ENCODE measurements at places on chromosomes 4 and X.

DNA sequence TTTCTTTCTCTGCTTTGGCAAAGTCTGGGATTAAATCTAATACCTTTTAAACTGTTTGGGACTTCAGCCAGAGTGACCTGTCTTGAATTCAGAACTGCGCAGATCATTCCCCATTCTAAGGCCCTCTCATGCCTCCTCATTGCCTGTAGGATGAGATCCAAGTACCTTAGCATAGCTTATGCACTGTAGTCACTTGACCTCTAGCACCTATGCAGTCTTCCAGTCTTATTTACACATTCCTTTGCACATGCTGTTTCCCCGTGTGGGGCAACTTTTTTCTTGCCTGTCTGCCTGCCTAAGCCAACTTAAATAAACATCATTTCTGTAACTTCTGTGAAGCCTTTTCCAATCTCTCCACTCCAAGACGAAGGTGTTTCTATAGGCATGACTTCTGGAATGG is 68.4 kb downstream of the AR start:
- DNase-seq: no peak

DNA sequence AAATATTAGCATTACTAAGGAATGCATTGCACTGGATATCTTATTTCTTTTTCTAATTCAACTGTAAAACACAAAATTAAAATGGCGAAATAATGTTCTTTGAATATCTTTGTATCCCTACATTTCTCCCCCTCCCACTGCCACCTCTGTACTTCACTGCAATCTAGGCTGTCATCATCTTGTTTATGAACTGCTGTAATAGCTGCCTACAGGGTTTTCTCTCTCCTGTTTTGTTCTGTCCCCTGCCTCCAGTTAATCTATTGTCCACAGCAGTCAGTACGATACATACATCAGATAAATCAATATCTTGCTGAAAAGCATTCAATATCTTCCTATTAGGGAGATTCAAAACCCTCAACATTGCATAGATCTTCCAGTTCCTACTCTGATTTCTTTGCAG is 528.4 kb downstream of the KCNIP4 start:
- no peak for DNase-seq

DNA sequence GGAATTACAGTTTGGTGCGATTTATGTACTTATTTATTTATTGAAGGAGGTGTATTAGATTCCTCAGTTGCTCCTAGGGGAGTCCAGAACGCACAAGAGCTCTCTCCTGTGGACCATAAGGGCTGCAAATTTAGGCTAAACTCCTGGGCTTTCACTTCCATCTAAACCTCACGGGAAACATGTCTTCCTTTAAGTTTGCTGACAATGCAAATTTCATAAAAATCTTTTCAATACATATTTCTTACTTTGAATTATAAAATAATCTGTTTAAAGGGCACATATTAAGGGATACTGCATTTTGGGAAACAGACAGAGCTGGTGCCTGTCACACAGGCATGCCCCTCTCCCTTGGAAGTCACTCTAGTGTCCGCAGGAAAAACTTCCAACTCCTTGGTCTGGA is 438.0 kb upstream of the CPEB2 start:
- DNase-seq: no peak

DNA sequence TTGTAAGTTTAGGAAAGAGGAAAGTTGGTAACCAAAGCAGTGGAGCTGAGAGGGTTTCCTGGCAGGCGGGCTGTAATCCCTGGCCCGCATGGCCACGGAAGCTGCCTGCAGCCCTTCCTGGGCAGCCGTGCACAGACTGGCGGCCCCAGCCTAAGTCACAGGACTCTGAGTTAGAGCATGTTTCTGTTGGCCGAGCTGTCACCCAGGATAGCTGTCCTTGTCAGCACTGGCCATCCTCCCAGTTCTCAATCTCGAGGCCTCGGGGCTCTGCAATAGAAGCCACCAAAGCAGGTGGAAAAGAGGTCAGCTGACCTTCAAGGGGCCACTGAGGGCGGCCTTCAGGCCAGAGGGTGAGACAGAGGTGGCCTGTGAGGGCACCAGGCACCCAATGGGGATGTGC is 20.5 kb downstream of the PNMA6E start:
- no peak for DNase-seq

DNA sequence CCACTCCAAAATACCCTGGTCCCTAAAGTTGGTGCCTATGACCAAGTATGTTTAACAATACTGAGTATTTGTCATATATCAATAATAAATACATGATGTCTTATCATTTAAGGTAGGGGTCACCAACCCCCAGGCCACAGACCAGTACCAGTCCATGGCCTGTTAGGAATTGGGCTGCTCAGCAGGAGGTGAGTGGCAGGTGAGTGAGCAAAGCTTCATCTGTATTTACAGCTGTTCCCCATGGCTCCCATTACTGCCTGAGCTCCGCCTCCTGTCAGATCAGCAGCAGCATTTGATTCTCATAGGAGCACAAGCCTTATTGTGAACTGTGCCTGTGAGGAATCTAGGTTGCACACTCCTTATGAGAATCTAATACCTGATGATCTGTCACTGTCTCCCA is 126.2 kb downstream of the HNRNPD start:
- DNase-seq: no peak

- DNase-seq: no peak
These were observed 30.5 kb upstream of the ADGRG2 start for GRCh38 chrX:19152762-19153161.

GRCh38 chr4:54482529-54483200 is 175.1 kb upstream of the KIT start:
- no peak for DNase-seq

DNA sequence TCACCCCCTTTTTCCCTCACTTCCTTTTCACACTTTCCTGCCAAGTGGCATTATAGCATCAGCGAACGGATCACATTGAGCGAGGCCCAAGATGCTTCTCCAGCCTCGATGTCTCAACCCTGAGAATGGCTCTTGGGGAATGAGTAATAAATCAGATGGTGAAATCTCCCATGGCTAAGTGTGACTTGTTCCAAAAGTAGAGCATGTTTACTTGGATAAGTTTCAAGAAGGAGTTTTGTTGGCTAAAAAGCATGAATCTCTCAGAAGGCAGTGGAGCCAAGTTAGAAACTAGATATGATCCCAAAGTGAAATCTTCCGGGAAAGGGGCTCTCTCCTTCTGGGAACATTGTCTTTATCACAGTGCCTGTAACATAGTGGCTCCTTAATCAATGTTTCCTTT is 316.3 kb downstream of the CAMK2D start:
- DNase-seq: no peak

DNA sequence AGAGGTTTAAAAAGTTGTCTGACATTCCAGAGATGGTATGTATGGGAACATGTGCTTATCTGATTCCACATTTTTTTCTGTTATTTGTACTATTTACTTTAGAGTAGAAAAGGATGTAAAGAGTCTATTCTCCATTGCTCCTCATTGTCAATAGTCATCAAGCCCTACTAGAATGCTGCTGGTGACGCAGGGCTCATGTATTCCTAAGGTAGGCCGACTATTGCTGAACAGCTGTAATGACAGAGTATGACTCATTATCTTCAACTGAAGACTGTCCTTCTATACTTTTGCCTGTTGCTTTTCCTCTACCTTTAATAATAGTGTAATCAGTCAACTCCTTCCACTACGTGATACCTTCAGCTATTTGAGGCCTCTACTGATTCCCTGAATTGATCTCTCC is 509.1 kb upstream of the NR3C2 start:
- DNase-seq: no peak

- no peak for DNase-seq
These were observed 58.3 kb downstream of the TLR10 start for GRCh38 chr4:38724475-38724808.

DNA sequence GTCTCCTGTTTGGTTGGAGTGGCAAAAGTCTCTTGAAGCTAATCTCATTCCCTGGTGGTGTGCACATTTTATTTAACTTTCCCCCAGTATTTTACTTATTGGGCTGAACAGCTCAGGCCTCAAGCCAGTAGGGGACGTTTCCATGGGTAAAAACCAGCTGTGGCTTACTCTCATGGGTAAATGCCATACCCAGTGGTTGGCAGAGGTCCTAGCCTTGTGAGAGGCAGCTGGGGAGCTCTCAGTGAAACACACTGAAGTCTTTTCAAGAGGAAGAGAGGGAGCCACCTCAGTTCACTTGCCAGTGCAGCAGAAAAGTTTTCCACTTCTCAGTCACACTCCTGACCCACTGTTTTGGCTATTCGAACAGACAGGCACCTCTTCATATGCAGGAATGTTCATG is 1964.2 kb downstream of the ARAP2 start:
- no peak for DNase-seq

DNA sequence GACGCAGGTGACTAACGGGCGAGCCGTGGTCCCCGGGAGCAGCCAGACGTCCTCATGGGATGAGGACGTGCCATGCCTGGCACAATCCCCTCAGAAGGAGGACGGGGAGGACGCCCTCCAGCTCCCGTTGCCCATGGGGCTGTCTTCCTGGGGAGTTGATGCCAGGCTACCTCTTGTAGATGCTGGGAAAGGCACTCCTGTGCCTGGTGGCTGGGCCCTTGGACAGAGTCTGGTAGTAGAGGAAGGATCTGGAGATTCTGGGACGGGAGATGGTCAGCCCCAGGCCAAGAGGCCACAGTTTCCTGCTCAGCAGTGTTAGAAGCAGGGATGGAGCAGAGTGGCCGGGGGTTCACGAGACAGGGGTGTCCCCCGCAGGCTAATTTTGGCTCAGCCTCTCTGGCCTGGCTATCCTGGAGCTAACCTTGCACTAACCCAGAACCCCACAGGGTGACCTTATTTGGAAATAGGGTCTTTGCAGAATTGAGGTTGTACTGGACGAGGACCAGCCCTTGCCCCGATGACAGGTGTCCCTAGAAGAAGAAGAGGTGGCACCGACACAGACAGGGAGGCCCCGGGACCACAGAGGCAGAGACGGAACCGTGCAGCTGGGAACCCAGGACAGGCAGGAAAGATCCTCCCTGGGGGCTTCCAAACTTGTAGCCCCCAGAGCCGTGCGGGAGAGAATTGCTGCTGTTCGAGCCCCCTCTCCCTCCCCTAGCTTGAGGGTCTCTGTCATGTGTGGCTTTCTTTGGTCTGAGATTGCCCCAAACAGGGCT is 50.1 kb upstream of the ADRA2C start:
- no peak for DNase-seq

GRCh38 chr4:2459589-2460349 is 9.1 kb upstream of the RNF4 start:
- no peak for DNase-seq

DNA sequence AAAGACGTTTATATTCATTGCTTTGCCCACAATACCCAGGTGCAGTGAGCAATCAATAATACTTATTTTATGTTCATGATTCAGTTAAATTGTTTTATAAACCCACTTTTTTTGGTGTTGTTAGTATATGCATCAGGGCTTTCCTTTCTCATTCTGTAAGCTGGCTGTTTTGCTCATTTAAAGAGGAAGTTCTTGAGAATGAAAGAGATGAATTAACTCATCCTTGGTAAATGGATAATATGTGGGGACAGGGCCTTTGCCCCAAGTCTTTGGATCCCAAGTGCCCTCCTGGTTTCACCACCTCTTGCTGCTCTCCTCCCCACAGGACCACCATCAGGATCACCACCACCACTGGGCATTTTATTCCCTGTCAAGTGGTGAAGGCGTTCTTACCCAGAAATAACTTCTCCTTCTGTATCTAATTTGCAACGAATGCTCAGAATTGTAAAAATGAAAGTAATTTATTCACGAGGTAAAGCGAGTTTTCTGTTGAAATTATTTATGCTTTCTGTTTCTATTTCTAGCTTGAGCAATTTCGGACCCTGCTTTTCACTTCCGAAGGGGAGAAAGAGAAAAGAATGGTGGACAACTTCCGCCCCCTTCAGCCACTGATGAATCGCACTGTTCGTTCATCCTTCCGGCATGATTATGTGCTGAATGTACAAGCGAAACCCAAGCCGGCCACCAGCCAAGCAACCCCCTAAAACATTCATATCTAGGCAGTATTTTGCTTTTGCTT is 8.2 kb upstream of the ZRSR2 start:
- no peak for DNase-seq

DNA sequence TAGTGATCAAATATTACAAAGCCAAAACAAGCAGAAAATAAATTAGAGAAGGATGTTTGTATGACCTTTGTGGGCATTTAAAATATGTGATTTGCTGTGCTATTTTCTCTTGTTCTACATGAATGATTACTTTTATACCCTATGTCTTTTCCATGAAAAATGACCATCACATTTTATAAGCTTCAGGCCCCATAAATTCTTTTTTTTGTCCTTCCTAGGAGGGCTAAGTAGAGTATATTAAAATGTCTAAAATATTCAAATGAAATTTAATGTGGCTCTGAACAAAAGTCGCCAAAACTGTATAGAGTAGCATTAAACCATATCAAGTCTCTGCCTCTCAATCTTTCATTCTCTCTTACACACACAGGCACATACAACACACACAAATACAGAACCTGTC is 15.9 kb upstream of the EMCN start:
- no peak for DNase-seq

GRCh38 chr4:47915378-47915777 is 995 bp upstream of the NFXL1 start:
- no peak for DNase-seq

DNA sequence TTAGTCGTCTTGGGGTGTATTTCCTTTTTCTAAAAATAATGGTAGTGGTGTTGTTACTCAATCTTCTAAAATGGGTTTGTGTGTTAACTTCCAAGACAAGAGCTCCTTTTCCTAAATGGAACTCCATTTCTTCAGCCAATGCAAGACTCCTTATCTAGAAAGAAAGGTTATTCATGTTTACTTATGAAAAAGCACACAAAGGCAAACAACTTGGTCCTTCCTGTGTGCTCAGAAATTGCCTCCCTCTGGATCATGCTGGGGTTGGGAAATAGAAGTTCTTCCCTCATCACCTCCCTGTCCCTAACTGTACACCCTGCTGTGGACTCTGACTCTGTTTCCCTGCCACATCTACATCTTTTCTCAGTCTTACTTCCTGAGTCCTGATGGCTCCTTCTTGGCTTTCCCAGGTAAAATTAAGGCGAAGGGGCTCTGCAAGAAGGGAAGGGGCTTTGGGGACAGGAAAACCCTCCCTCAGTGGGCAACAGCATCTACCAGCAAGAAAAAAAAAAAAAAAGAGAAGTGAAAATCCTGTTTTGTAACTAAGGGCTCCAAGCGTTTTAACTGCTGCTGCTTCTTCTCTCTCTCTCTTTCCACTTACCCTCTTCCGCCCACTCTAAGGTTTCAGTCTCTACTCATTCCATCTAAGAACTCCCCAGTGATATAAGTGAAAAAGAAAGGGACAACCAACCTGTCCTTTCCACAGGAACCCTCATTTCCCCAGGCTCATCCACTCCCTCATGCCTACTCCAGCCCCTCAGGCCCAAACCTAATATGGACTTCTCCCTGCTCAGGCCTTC is 19.8 kb upstream of the TASL start:
- no peak for DNase-seq

DNA sequence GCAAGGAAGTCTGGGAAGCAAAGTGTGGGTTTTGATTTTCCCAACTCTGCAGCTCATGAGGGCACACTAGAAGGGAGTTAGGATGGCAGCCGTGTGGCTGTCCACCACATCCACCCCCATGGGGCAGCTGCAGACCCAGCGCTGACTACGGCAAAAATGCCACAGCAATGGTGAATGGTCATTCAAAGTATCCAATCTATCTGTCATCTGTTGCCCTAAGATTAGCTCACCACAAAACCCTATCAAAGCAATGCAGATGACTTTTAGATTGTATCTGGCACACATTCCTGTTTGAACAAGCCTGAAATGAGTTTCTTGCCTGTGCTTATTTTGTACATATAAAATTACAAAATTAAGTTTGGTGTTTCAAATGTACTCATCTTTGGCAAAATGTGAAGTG is 29.7 kb upstream of the HPSE start:
- DNase-seq: no peak

GRCh38 chrX:103107836-103108235 is 14.9 kb upstream of the NXF3 start:
- DNase-seq: no peak
